ENCODE measurements at places on chromosomes 4 and X.

DNA sequence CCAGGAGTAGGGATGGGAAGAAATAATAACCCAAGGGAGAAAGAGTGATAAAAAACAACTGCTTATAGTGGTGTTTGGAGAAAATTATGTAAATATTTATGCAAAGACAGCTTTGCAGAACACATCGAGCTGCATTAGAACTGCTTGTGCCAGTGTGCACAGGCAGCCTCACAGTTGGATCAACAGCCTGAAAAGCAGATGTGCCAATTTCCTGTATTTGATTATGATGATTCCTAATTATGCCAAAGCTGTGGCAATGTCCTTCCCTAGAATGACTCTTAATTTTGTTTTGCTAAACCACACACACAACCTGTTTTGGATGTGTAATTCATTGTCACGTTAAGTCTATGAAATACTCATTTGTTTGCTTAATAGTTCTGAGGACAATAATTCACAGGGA is 30.6 kb upstream of the ANTXR2 start:
- no peak for DNase-seq

DNA sequence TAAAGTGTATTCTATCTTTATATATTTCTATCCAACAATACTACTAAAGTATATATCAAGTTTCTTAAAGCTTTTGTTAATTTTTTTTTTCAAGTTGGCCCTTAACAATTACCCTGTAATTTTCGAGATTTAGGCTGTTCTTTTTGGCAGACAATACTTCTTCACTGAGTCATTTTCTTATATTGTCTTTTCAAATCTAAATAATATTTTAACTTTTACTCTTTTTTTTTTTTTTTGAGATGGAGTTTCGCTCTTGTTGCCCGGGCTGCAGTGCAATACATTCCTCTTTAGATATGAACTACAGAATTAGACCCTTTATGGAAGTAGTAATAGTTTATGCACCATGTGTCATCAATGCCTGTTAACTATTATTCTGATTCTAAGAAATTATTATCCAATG is 120.7 kb downstream of the GLRA3 start:
- DNase-seq, result no peak

GRCh38 chr4:147456706-147457105 is 24.2 kb upstream of the EDNRA start:
- DNase-seq, result no peak

GRCh38 chr4:120617171-120617570 is 305.4 kb downstream of the PRDM5 start:
- DNase-seq, result no peak

GRCh38 chrX:129462707-129463106 is 60.6 kb downstream of the SMARCA1 start:
- no peak for DNase-seq

DNA sequence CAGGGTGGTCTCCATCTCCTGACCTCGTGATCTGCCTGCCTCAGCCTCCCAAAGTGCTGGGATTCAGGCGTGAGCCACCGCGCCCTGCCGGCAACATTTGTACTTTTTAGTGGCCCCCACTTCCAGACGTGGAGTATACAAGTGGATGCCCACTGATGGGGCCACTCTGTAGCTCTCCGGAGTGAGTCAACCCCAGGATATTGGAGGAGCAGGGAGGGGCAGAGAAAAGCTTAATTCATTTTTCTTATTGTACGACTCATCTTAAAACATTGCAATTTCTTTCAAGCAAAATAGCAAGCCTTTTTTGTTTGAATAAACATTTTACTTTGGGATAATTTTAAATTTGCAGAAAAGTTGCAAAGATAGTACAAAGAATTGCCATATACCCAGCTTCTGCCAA is 34.6 kb downstream of the FAM9C start:
- DNase-seq, result no peak

- no peak for DNase-seq
Observed at GRCh38 chrX:17395154-17395553, 20.2 kb downstream of the NHS start.

GRCh38 chrX:107576392-107576791 is 51.9 kb upstream of the PRPS1 start:
- DNase-seq, result no peak

DNA sequence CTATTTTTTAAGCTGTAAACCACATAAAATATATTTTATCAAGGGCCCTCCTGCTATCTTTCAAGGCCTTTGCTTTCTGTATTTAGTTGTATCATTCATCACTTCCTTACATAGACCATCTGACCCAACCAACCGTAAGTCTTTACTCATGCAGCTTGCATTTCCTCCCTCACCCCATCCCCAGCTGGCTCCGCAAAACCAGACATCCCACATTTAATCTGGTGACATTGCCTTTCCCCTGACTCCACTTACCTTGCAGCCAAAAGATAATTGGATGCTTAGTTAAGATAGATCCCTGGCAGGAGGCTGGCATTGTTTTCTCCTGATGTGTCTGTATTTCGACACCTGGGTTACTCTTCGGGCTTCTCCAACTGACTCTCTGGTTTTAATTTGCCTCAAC is 183.7 kb upstream of the LDB2 start:
- no peak for DNase-seq

GRCh38 chr4:87975466-87975865 is at the start of gene SPP1:
Gene SPP1 (plus strand): TSS chr4:87975714. CDS start chr4:87976896, 1,182 bp downstream.
- peak; percentile 76 for DNase-seq

GRCh38 chr4:128571747-128572146 is 237.8 kb upstream of the JADE1 start:
- no peak for DNase-seq

DNA sequence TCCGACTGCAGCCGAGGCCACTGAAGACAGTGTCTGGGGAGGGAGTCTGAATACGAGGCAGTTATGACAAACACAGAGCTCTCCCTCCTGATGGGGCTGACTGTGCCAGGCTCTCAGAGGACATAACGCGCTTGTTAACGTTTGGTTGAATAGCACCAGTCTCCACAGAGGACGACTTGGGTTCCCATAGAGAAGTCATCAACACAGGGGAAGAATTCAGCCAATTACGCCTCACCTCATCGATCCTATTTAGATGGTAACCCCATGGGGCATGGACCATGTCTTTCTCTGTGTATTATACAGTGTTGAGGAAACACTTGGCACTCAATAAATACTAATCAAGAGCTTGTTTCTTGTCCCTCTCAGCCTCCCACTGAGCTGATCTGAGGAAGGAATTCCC is 642.6 kb upstream of the LCORL start:
- no peak for DNase-seq

DNA sequence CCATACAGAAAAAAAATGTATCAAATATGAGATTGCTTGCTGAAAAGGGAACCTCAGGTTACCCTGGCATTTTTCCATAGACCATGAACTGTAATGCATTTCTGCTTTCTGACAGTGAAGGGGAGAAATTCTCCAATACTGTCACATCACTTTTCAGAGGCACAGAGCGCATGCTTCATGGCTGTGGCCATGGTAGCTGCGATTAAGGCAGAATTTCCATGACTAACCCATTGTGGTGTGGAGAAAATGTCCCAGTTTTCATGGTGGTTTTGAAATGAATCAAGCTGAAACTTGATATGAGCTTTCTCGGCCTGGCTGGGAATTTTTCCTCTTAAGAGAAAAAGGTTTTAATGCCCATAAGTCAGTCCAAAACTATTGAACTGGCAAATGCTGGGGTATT is 39.5 kb upstream of the MAP3K15 start:
- no peak for DNase-seq

DNA sequence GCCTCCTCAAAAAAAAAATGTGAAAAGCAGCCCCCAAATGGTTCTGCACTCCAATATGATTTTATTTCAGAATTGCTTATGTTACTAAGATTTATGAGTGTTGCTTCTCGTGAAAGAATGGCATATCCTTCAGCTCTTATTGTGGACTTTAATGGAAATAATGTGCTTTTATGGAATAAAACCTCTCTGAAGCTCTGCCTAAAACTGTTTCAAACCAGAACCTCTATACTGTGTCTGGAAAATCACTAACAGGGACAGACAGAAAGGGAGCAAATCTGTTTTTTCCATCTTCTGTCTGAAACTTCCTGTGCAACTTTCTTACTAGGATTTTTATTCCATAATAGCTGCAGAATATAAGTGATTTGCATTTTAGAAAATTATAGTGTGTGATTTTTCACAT is 493.1 kb downstream of the ANKRD50 start:
- DNase-seq, result no peak

GRCh38 chr4:159077702-159078495 is 25.0 kb upstream of the RAPGEF2 start:
- DNase-seq, result no peak

- DNase-seq, result peak; percentile 19
Observed at GRCh38 chrX:56728752-56729151, 291 bp upstream of the NBDY start.

- DNase-seq, result no peak
Observed at GRCh38 chrX:65755786-65756185, 88.3 kb downstream of the MSN start.

DNA sequence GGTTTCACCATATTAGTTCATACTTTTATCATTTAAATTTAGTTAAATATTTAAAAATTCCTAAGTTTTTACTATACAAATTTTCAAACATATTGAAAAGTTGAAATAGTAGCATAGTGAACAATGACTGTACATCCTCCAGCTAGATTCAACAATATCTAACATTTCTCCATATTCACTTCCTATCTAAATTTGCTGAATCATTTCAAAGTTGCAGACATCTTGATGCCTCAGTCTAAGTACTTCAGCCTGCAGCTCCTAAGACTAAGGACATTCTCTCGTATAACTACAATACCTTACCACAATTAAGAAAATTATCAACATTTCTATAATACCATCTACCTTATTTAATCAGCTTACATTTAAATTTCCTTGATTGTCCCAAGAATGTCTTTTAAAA is 132.7 kb downstream of the TMEM164 start:
- DNase-seq, result no peak

GRCh38 chr4:8203817-8204216 is 4.7 kb downstream of the SH3TC1 start:
- DNase-seq, result no peak

DNA sequence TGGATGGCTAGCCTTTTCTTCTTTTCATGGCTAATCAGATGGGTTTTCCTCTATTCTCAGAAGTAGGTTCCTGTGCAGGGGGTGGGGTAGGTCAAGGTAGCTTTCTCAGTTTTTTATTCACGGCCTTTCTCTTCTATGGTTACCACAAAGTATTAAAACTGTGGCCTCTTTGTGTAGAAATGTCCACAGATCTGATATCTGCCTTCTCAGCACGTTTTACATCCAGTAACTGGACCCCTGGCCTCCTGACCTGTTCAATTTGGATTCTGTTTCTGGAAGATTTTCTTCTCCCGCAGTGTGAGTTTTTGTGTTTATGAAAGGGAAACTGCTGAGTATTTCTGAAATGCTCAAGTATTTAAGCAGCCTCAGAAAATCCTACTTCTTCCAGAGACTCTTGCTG is 688.5 kb downstream of the RAPGEF2 start:
- DNase-seq, result no peak

- DNase-seq, result no peak
Observed at GRCh38 chrX:112851806-112852205, 11.2 kb upstream of the AMOT start.

DNA sequence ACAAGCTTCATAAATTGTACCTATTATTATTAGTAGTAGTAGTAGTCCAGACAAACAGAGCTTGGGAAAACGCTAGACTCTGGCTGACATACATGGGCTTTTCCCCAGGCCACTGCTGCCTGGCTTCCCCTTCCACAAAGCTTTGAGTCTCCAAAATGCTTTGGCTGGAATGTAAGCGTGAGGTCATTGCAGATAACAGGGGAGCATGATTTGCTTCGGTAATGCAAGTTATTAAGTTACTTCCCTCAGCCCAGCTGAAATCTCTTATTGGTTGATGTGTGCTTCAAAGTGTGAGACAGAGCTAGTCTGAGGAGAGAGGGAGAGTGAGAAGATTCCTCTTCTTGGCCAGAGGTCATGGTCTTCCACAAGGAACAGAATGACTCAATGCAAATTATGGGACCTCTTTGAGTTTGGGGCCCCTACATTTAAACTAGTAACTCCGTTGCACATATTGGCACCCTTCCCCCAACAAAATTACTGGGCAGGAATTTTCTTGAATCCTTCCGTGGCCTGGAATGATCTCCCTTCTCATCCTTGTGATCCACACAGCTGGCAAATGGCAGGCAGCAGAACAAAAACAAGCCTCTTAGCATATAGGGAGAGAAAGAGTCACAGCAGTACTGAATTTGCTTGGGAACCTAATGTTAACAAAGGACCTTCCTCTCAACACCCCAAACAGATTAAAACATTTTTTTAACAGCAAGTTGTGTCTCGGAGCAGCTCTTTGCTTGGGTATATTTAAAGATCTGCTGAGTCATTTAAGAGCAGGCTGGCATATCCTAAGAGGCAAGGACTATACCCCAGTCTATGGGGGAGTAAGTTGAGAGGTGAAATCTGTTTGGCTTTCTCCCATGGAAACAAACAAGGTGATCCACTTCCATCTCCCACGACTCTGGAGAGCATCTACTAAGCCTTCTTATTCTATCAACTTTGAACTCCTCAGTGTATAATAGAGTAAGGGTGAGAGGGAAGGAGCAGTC is 19.9 kb downstream of the AR start:
- DNase-seq, result no peak

- DNase-seq, result no peak
Observed at GRCh38 chr4:76806757-76807156, 91.2 kb downstream of the SOWAHB start.

All from Calu3 (cell line).